ENCODE measurements at places on chromosomes 1 and 21.

GRCh38 chr1:167899253-167899681 is 14.7 kb downstream of the ADCY10 start:
- DNase-seq: no peak

GRCh38 chr21:28207436-28208173 is 785.1 kb downstream of the LTN1 start:
- DNase-seq: no peak

DNA sequence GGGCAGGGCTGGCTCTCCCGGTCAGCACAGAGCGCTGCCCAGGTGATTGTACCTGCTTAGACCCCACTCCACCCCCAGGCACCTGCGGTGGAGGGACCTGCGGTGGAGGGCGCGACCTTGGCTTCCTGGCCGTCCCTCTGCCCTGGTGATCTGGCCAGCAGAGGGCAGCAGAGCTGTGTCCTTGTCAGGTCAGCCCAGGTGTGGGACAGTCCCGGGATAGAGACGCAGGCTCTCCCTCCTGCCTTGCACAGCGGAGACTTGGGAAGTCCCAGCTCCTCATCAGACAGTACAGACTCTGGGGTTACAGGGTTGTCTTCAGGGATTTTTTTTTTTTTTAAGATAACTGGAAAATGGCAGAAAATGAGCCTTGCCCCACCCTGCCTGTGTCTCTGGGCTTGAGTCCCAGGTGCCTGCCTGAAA is 10.0 kb downstream of the SLX9 start:
- peak; percentile 31 for DNase-seq

DNA sequence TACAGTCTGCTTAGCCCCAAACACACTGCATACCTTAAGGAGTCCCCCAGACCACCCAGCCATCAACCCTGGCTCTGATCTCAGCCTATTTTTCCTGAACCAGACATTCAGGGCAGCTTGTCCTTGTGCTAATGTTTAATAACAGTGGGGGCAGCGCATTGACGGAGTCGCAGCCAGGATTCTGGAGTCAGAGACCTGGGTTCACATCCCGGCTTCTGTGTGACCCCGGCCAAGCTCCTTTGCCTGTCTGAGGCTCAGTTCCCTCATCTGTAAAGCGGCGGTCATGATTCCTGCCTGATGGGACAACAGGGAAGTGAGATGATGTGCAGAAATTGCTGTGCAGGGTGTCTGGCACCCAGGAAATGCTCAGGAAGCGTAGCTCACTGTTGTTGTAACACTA is 63.1 kb downstream of the MATN1 start:
- DNase-seq: no peak

Data from AML-193 (cell line).